ENCODE measurements at places on chromosomes 5 and 9.

DNA sequence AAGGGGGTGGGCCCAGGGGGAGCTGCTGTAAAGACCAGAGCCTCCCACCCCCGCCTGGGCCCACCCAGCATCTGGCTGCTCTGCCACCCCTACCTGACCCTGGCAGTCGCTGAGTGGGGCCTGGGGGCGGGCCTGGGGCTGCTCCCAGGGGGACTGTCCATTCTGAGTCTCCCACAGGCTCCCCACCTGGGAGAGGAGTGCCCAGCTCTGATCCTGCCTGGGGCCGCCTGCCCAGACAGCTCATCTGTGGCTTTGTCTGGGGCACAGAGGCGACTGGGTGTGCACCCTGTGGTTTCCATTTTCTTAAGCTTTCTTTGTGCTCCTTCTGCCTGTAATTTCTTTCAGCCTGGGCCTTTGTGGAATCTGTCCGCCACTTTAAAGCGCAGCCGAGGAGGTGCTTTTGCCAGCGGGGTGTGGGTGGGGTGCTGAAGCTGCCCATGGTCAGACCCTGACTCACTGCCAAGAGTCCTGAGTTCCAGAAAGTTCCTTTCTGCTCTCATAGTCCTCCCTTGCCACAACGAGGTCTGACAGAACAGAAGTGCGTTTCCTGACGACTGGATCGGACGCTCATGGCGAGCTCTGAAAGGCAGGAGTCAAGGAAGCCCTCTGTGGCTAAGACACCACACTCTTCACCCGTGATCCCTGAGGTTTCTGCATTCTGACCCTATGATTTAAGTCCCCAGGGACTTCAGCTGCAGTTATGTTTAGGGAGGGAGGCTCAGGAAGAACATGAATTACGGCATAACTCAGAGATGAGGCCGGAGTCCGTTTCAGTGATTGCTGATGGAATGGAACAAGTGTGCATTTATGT, 225.0 kb downstream of the FANCC start:
- peak; percentile 76 for DNase-seq

- DNase-seq = peak; percentile 75
These were observed 6.9 kb upstream of the OTP start for GRCh38 chr5:77645158-77645994.

- no peak for DNase-seq
These were observed 37.4 kb downstream of the MEGF9 start for GRCh38 chr9:120676767-120677402.

DNA sequence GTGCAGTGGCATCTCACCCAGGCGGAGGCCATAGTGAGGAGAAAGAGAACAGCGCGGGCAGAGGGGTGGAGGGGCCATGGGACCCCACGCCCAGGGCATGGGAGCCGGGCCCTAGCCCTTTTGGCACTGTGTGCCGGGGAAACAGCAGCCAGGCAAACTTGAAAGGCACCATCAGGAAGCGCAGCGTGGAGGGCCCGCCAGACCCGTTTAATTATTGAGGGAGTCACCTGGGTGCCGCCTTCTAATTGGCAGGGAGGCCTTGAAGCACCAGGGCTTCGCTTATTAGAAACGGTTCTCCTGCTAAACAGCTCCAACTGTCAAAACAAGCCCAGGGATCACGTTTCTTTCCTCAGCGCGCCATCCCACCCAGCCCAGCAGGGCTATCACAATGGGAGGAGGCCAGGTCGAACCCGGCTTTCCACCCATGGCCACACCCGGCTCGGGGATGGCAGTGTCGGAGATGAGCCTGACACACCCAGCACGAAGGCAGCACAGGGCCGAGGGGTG, 104.6 kb upstream of the SARDH start:
- no peak for DNase-seq

GRCh38 chr5:73764586-73764985, 138.6 kb downstream of the ARHGEF28 start:
- no peak for DNase-seq

- DNase-seq = no peak
These were observed 8.0 kb downstream of the B4GALT1 start for GRCh38 chr9:33158843-33159776.

GRCh38 chr9:17942498-17942897, 363.6 kb downstream of the SH3GL2 start:
- no peak for DNase-seq

GRCh38 chr9:8857068-8857925, 1057.7 kb upstream of the DMAC1 start:
- DNase-seq = no peak

DNA sequence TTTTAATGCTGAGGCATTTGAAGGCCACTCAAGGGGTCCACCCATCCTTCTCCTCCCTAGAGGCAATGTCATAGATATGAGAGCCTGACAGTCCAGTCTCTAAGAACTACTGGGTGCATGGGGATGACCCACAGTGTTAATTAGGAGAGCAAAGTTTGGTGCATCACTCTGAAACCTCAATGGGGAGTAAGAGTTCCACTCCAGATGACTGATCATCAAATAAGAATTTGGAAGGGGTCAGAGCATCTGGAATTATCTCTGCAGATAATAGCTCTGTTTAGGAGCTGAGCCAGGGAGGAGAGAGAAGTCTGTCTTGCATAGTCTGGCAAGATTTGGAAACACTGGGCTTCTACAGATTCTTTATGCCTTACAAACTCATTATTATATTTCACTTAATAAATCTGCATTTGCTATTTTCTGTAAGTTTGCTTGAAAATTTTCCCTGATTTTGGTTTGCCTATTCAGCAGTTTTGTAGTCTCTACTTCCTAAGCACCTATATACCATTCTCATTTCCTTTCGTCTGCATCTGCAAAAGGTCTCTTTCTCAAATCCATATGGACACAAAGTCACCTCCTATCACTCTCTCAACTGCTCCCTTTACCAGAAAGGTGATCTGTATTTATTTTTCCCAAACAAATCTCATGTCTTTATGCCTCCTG, 27.7 kb downstream of the FGF10 start:
- no peak for DNase-seq

DNA sequence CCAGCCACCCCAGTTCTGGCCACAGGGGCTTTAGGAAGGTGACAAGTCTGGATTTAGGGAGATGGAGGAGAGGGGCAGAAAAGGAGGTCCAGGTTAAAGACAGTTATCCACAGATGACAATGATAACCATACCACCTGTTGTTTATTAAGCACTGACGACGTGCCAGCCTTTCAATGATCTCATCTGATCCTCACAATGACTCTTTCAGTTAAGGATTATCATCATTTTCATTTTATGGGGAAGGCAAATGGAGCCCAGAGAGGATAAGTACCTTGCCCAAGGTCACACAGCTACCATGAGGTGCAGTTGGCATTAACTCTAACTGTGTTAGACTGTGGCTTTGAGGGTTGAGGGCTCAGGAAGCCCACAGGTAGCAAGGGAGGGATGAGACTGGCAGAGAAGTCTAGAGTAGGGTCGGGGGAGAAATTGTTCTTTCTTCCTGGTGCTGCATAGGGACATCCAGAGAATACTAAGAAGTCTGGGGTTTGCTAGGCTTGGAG, 21.5 kb upstream of the JADE2 start:
- DNase-seq = no peak

Measured in ecto neural progenitor cell (in vitro differentiated cells).